GM04504 (cell line): ENCODE measurements at places on chromosomes 7 and 10.

- no peak for DNase-seq
Measured at GRCh38 chr10:2777666-2778355, 289.5 kb upstream of the PFKP start.

- no peak for DNase-seq
Measured at GRCh38 chr7:44814919-44815318, 18.4 kb downstream of the PPIA start.

GRCh38 chr10:17756557-17757217 is 4.7 kb downstream of the TMEM236 start:
- DNase-seq, result no peak

DNA sequence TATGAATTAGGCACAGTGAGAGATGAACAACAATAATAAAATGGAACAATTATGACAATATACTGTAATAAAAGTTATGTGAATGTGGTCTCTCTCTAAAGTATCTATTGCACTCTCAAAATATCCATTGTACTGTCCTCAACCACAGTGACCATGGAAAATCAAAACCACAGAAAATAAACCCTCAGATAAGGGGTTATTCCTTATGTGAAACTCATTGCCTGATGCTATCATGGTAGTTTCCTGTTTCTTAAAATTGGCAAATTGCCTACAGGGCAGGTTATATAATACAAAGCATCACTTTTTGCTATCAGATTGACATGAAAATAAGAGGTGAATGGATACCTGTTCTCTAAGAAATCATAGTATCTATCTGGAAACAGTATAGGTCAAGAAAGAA is 3.8 kb downstream of the MCM10 start:
- no peak for DNase-seq

DNA sequence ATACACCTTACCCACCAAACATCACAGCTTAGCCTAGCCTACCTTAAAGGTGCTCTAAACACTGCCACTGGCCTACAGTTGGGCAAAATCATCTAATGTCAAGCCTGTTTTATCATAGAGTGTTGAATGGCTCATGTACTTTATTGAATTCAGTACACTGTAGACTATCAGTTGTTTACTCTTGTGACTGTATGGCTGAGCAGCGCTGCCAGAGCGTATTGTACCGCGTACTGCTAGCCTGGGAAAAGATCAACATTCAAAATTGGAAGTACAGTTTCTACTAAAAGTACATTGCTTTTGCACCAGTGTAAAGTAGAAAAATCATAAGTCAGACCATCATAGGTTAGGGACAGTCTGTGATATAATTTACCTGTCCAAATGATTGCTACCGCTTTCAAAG is 226.8 kb downstream of the PRPF18 start:
- no peak for DNase-seq
